ENCODE measurements at places on chromosomes 1 and 21. TPM values are rescaled to one million over a fixed set of nuclear protein-coding genes. Genes with fewer than 3 reads are reported as not detected.

Gene PROK1
- not detected for total RNA-seq

Gene CD160
- total RNA-seq: not detected

Gene UTS2
- not detected for total RNA-seq

Gene FCRL2
- not detected for total RNA-seq

Gene VWA5B1
- not detected for total RNA-seq

Gene HES3
- total RNA-seq: not detected

Gene HSD3B2
- not detected for total RNA-seq

Gene SAMSN1
- total RNA-seq: 62.7 TPM

Gene C4BPA
- total RNA-seq: not detected

Gene BLACAT1
- total RNA-seq: not detected

Gene RAB13
- total RNA-seq: 97.9 TPM

Gene KRTAP7-1
- not detected for total RNA-seq

Gene RXFP4
- not detected for total RNA-seq

Gene MPL
- 0.38 TPM for total RNA-seq

Gene CD53
- 81.8 TPM for total RNA-seq

Gene PKLR
- not detected for total RNA-seq

Gene FCGR1A
- total RNA-seq: 3.7 TPM

Gene CD1E
- 2.9 TPM for total RNA-seq

Gene TAS1R1
- not detected for total RNA-seq

Gene TDRD10
- 5.6 TPM for total RNA-seq

Gene CATSPERE
- total RNA-seq: 0.82 TPM

Gene RRAGC
- total RNA-seq: 90.8 TPM

Gene DMRTA2
- not detected for total RNA-seq

Gene S100A11
- total RNA-seq: 438 TPM

Gene CD5L
- not detected for total RNA-seq

Gene CHI3L1
- 29.3 TPM for total RNA-seq

Gene SH2D5
- not detected for total RNA-seq

Gene KCNE2
- not detected for total RNA-seq

Data from subcutaneous adipose tissue (tissue), 4 donors.